AG10803 (cell line): ENCODE measurements at places on chromosomes 5 and 9.

GRCh38 chr9:93821307-93821703, 133.8 kb downstream of the BARX1 start:
- DNase-seq = no peak

- DNase-seq = no peak
Observed at GRCh38 chr5:35091704-35092103, 44.0 kb upstream of the AGXT2 start.

- no peak for DNase-seq
Observed at GRCh38 chr5:1089146-1089545, 22.7 kb downstream of the SLC12A7 start.

DNA sequence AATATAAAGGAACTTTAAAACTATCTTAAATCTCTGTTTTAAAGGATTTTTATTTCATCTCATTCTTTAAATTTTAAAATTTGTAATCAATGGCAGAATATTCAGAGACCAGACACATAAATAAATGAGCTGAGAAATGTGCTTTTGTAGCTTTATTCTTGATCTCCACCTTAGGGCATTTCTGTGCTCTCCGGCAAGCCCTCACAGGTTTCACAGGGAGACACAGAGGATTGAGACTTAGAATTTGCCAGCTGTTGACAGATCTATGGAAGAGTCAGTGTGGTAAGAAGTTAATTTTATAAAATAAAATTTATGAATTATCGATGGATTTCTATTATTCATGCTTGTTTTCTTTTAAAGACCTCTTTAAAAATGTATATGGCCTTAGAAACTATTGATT, 206.8 kb downstream of the CD180 start:
- DNase-seq = no peak
